ENCODE measurements at places on chromosomes 3 and 15.

DNA sequence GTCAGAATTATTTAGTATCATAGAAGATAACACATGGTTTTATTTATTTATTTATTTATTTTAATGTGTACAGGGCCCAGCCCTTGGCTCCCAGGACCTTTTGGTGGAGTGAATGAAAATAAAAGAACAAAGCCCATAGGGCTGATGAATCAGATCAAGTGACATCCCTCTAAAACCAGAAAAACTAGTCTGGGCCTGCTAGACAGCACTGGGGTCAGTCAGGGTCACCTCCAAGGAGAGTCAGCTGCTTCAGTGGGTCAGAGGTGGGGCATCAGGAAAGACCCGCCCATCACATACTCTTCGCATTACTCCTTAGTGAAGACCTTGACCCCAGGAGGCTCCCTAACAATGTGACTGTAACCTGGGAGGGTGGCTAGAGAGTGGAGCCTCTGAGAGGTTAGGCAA is 12.8 kb downstream of the PPCDC start:
- DNase-seq = no peak

GRCh38 chr15:70494852-70495571 is 268.3 kb downstream of the UACA start:
- no peak for DNase-seq

- no peak for DNase-seq
These were observed 16.2 kb downstream of the ATP11B start for GRCh38 chr3:182809531-182809930.

GRCh38 chr3:142279965-142280590 is 54.7 kb upstream of the GK5 start:
- DNase-seq = no peak

- no peak for DNase-seq
These were observed 164.3 kb upstream of the LPP start for GRCh38 chr3:187989575-187990153.

All from left renal cortex interstitium (tissue), 4 donors.